Activated naive CD4-positive, alpha-beta T cell (primary cell): ENCODE measurements at places on chromosomes 11 and 22.

DNA sequence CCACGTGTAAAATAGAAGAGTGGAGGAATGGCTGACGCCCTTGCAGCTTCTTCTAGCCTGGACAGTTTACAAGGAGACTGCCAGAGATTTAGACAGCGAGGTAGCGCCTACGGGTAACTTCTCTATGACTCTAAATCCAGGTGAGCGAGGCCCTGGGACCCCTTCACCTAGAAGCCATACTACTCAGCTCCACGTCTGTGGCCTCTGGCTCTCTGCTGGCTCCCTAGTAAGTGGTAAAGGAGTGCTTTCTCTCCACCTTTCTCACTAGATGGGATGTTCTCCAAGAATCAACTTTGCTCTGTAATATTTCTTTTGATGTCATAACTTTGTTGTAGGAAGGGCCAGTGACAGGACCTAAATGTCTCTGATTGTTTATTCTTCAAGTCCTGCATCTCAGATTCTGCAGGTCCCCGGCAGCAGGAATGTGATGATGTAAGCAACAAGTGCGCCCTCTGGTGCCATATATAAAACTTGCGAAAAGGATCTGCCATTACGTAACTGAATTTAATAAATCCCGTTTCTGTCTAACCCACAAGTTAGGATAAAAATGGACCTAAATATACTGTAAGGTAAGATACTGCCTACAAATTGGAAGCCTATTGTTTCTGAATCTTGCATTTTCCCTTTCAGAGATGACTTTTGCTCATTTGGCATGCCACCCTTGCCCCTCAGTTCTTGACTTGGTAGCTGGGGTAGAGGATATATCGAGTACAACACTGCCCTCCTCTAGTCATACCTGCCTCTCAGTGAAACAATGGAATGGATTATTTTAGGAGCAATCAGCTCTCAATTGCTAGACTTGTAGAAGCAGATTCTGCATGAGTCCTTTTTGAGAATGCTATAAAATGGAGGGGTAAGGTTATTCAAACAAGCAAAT, 11.0 kb upstream of the PTPN5 start:
- peak; percentile 3 for DNase-seq

GRCh38 chr11:127345819-127346459, 345.4 kb upstream of the KIRREL3 start:
- no peak for DNase-seq

GRCh38 chr11:87432022-87432421, 394.3 kb downstream of the TMEM135 start:
- no peak for DNase-seq

DNA sequence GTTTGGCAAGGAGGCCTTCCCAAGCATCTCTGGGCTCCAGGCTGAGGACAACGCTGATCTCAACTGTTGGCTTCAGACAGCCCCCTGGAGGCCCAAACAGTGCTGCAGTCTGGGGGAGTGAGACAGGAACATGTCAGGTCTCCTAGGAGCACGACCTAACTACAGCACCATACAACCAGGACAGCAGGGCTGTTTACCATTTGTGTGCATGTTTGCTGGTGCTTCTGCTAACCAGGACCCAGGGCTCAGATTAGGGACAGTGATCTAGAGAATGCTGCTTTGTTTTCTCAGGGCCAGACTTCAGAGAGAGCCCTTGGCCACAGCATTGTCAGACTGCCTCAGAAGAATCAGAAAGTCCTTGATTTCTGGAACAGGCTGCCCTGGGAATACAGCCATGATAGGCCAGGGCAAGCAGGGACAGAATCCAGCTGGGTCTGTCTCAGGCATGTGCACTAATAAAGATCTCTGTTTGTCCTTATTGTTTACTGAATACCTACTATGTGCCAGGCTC, 126.5 kb downstream of the VPREB1 start:
- DNase-seq, result no peak

GRCh38 chr11:117554601-117555333, 227.1 kb downstream of the CEP164 start:
- no peak for DNase-seq

- DNase-seq, result no peak
Measured at GRCh38 chr11:67534070-67534679, 10.9 kb upstream of the CABP2 start.

DNA sequence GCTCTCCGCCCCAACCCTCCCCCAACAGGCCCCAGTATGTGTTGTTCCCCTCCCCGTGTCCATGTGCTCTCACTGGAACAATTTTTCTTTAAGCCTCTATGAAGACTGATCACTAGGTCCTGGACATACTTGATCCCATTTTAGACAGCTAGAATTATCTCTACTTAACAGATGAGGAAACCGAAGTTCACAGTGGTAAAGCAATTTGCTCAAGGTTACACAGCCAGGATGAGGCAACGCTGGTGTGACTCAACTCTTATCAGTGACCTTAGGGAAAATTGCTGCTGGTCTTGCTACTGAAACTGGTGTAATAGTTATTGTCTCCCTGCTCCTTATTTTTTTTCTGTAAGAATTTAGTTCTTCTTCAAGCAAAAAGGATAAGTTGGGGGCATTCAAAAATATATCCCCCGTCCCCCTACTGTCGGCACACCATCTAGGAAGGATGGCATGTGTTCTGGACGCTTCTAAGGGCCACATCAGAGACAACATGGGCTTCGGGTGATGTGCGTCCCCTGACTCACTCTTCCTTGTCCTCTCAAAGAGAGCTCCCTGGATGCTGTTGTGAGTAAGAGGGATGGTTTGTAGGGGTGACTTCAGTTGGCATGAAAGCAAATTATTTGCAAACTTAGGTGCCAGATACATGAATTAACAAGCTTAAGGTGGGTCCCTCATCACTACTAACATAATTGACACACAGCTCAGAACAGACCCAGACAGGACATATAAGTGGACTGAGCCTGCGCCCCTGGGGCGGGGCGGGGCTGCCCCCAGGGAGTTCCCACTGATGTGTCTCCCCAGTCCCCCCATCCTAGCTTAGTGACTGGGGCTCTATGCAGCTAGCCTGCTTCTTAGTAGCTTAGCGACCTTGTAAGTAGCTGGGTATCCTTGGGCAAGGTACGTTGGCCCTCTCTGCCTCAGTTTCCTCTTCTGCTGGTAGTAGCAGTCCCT, 23.6 kb upstream of the ALX4 start:
- no peak for DNase-seq

- DNase-seq, result no peak
Measured at GRCh38 chr11:9498457-9499078, 37.8 kb downstream of the ZNF143 start.
